Mesothelial cell of epicardium (in vitro differentiated cells): ENCODE measurements at places on chromosomes 13 and 19. TPM values are rescaled to one million over a fixed set of nuclear protein-coding genes. Genes with fewer than 3 reads are reported as not detected.

KLK14 gene
- 0.45 to 0.99 TPM (median 0.47 TPM) in 3 replicates for total RNA-seq

C5AR1 gene
- total RNA-seq, result 0.47 to 1.2 TPM (median 0.98 TPM) in 3 replicates

CYP4F2 gene
- not detected in 3 replicates for total RNA-seq

PPP1R15A gene
- 158 to 170 TPM (median 158 TPM) in 3 replicates for total RNA-seq

ZNF805 gene
- total RNA-seq, result 20.8 to 23.3 TPM (median 21.1 TPM) in 3 replicates

ZNF223 gene
- total RNA-seq, result 9.2 to 10.3 TPM (median 9.9 TPM) in 3 replicates

SIGLEC10 gene
- total RNA-seq, result not detected in 3 replicates

ZNF221 gene
- total RNA-seq, result 11.2 to 13.5 TPM (median 13.0 TPM) in 3 replicates

ZNF208 gene
- not detected in 3 replicates for total RNA-seq

SHANK1 gene
- total RNA-seq, result 11.9 to 14.0 TPM (median 13.5 TPM) in 3 replicates

BBC3 gene
- 19.1 to 19.6 TPM (median 19.5 TPM) in 3 replicates for total RNA-seq

MCF2L gene
- total RNA-seq, result 26.9 to 36.6 TPM (median 30.9 TPM) in 3 replicates

- H3K27ac ChIP-seq, result no peak overlapping the region
- no peak overlapping the region for H3K4me3 ChIP-seq
- no peak for DNase-seq
- peaks cover 7% of the 10 kb centered on the region for H3K27me3 ChIP-seq
- H3K4me1 ChIP-seq, result peaks cover 5% of the 10 kb centered on the region
Measured at GRCh38 chr19:3383121-3383722, 16.8 kb downstream of the NFIC start.

DNA sequence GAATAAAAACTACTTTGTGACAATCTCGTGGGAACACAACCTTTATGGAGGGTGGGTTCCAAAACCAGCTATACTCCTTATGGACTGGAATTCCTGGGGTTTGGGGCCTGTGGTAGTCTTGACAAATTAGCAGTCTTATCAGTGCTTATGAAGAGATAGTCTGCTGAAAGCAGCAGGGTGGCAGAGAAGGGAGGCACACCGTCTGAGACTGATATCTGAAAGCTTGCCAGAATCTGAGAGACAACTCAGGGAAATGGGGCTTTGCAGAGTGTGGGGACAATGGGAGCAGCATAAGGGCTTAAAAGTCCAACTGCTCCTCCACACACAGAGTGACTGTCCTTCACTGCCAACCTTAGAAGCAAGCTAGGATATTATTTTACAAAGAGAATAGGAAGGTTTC is 95.9 kb downstream of the UGGT2 start:
- H3K4me3 ChIP-seq, result no peak overlapping the region
- no peak for DNase-seq
- no peak overlapping the region for H3K27ac ChIP-seq
- H3K36me3 ChIP-seq, result peaks cover 60% of the 10 kb centered on the region
- peaks cover 9% of the 10 kb centered on the region for H3K4me1 ChIP-seq

- no peaks in the 10 kb centered on the region for H3K36me3 ChIP-seq
- no peak for DNase-seq
Measured at GRCh38 chr19:29309637-29310036, 96.7 kb upstream of the UQCRFS1 start.

- peaks cover 32% of the 10 kb centered on the region for H3K4me1 ChIP-seq
- no peak for DNase-seq
- no peaks in the 10 kb centered on the region for H3K36me3 ChIP-seq
- no peaks in the 10 kb centered on the region for H3K27me3 ChIP-seq
- H3K4me3 ChIP-seq, result no peak overlapping the region
- H3K27ac ChIP-seq, result peak overlapping the region; percentile 89
Measured at GRCh38 chr19:10894911-10895213, 23.5 kb downstream of the CARM1 start.

DNA sequence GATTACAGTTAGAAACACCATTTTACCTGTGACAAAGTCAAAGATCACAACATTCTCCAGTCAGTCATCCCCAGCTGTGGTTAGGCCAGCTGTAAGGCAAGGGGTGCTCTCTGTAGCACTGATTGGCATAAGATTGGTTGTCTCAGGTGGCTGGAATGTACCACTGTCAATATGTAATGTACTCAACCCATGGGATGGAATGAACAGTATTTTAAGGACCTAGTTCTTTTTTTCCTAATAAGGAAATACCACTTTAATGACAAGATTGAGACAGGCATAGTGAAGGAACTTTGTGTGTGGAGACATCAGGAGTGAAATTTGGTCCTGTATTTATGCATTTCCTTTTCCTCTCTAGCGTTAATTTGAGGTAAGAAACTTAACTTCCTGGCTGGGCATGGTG is 310.7 kb downstream of the ITGBL1 start:
- H3K27me3 ChIP-seq, result peaks cover 36% of the 10 kb centered on the region
- no peak overlapping the region for H3K4me3 ChIP-seq
- H3K4me1 ChIP-seq, result no peaks in the 10 kb centered on the region
- no peak for DNase-seq
- H3K27ac ChIP-seq, result no peak overlapping the region

GRCh38 chr13:104015646-104016396 is 949.6 kb upstream of the SLC10A2 start:
- H3K36me3 ChIP-seq, result peaks cover 19% of the 10 kb centered on the region
- H3K4me3 ChIP-seq, result peak overlapping the region; percentile 30
- no peaks in the 10 kb centered on the region for H3K27me3 ChIP-seq
- no peak for DNase-seq

DNA sequence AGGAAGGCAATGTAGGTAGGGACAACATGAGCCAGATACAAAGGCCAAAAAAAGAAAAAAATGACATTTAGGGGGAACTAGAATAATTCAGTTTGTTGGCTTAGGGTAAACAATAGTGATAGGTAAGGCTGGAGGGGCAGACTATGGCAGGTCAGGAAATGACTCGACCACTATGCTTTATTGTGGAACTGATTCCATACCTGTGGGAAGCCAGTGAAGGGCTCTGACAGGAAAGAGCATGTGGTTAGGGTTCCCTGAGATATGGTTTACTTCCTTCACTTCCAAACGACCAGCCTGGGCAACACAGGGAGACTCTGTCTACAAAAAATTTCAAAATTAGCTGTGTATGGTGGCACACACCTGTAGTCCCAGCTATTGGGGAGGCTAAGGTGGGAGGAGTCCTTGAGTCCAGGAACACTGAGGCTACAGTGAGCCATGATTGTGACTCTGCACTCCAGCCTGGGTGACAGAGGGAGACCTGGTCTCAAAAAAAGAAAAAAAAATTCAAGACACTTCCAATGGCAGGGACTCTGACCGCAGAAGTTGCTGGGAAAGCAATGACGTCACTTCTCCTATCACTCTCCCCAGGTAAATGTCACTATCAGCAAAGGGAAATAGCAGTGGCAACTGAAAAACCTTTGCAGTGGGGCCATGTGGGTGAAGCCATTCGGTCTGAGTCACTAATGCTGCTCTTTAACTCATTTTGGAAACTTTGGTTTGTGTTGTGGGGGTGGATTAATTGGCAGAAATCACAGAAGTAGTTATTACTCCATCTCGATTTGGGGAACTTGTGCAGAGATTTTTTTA is 192.8 kb upstream of the TSC22D1 start:
- H3K27me3 ChIP-seq, result no peaks in the 10 kb centered on the region
- no peaks in the 10 kb centered on the region for H3K36me3 ChIP-seq
- peaks cover 11% of the 10 kb centered on the region for H3K4me1 ChIP-seq
- DNase-seq, result no peak
- no peak overlapping the region for H3K27ac ChIP-seq

DNA sequence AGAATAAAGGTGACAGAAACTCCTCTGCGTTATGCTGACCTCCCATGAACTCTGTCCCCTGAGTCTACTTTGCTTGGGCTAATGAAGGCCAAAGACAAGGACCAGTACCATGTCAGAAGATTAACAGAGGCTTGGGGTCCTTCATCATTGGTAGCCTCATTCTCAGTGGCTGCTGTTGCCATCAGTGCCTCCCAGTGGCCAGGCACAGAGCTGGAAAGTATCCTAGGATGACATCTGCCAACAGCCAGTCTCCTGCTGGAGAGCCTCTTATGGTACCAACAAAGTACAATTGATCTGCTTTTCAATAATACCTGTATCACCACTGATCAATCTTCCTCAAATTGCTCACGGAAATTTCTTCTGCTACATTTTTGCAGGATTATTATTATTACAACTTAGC is 281.6 kb downstream of the DNAJC15 start:
- no peaks in the 10 kb centered on the region for H3K36me3 ChIP-seq
- H3K4me3 ChIP-seq, result no peak overlapping the region
- peaks cover 12% of the 10 kb centered on the region for H3K27me3 ChIP-seq
- no peak for DNase-seq

GRCh38 chr19:14915116-14915515 is 26.2 kb upstream of the OR7C2 start:
- H3K27ac ChIP-seq, result no peak overlapping the region
- no peak overlapping the region for H3K4me3 ChIP-seq
- no peaks in the 10 kb centered on the region for H3K27me3 ChIP-seq
- DNase-seq, result no peak

GRCh38 chr13:78024996-78025395 is 106.4 kb upstream of the EDNRB start:
- no peak overlapping the region for H3K27ac ChIP-seq
- H3K4me1 ChIP-seq, result peaks cover under 1% of the 10 kb centered on the region
- DNase-seq, result no peak
- no peaks in the 10 kb centered on the region for H3K27me3 ChIP-seq

GRCh38 chr19:14476673-14477401 is 1.7 kb upstream of the PTGER1 start:
- H3K36me3 ChIP-seq, result peaks cover 7% of the 10 kb centered on the region
- H3K27me3 ChIP-seq, result no peaks in the 10 kb centered on the region
- peaks cover 44% of the 10 kb centered on the region for H3K4me1 ChIP-seq
- DNase-seq, result no peak
- H3K27ac ChIP-seq, result peak overlapping the region; percentile 94
- peak overlapping the region; percentile 13 for H3K4me3 ChIP-seq

GRCh38 chr19:51714848-51715247 is 8.9 kb downstream of the HAS1 start:
- no peak for DNase-seq
- peaks cover 47% of the 10 kb centered on the region for H3K27me3 ChIP-seq
- H3K4me3 ChIP-seq, result no peak overlapping the region

DNA sequence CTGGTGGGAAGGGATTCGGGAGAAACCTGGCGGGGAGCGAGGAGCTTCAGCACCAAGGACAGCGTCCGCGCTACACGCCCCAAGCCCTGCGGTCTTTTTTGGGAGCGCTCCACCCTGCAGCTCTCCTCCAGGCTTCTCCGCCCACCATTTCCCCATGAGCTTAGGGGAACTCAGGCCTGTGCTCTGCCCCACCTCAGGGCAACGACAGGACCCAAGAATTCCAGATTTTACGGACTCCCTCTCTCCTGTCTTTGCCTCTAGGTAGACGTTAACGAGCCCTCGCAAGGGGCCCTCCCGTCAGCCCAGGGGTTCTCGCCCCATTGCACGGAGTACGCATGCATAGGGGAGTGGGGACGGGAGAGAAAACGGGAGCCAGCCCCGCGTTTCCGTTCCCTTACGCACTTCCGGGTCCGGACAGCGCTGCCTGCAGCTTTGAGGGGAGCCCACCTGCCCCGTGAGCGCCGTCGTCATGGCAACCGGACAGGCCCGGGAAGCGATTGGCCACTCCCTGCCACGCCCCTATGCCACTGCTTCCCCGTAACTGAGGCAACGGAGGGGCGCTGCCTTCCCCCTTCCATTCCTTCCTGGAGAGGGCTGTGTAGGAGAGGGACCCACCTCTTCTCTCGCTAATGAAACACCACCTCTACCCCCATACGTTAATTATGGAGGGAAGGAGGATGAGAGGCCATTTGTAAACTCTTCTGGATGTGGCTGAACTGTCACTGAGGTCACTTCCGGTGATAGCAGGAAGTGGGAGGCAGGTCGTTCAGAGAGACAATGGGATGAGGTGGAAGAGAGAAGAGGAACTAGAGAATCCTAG is 20.8 kb downstream of the NOVA2 start:
- peaks cover 3% of the 10 kb centered on the region for H3K4me1 ChIP-seq
- H3K27me3 ChIP-seq, result peaks cover 45% of the 10 kb centered on the region
- peak overlapping the region; percentile 24 for H3K4me3 ChIP-seq
- no peaks in the 10 kb centered on the region for H3K36me3 ChIP-seq
- no peak overlapping the region for H3K27ac ChIP-seq
- DNase-seq, result peak; percentile 66

- H3K36me3 ChIP-seq, result peaks cover 32% of the 10 kb centered on the region
- H3K4me3 ChIP-seq, result no peak overlapping the region
- no peaks in the 10 kb centered on the region for H3K27me3 ChIP-seq
- H3K4me1 ChIP-seq, result peaks cover 5% of the 10 kb centered on the region
- no peak for DNase-seq
Measured at GRCh38 chr19:48192750-48193149, 22.3 kb downstream of the ZSWIM9 start.

GRCh38 chr13:110037925-110038573 is 251.7 kb upstream of the IRS2 start:
- H3K27me3 ChIP-seq, result no peaks in the 10 kb centered on the region
- DNase-seq, result no peak
- no peak overlapping the region for H3K27ac ChIP-seq
- H3K4me1 ChIP-seq, result no peaks in the 10 kb centered on the region
- H3K36me3 ChIP-seq, result peaks cover 1% of the 10 kb centered on the region
- no peak overlapping the region for H3K4me3 ChIP-seq

DNA sequence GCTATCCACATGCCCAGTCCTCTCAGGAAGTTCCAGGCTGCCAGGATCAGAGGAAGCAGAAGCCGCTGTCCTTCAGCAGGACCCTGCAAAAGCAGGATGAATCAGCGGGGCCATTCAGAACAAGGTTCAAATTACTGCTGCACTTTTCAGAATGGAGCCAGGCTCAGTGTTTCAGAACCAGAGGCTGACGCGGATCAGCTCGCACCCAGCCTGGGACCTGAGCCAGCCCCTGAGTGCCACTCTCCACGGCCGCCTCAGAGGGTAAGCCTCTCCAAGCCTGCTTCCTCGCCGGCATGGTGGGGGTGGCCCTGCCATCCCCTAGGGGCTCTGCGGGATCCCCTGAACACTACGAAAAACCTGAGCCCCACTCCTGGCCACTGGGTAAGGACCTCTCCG is 24.7 kb downstream of the RASA3 start:
- DNase-seq, result no peak
- no peaks in the 10 kb centered on the region for H3K36me3 ChIP-seq
- peaks cover 23% of the 10 kb centered on the region for H3K4me1 ChIP-seq
- H3K27me3 ChIP-seq, result peaks cover 2% of the 10 kb centered on the region
- no peak overlapping the region for H3K27ac ChIP-seq
